ENCODE measurements at places on chromosomes 7 and 10.

- no peak for DNase-seq
These were observed 63.9 kb upstream of the FAM20C start for GRCh38 chr7:128171-129080.

DNA sequence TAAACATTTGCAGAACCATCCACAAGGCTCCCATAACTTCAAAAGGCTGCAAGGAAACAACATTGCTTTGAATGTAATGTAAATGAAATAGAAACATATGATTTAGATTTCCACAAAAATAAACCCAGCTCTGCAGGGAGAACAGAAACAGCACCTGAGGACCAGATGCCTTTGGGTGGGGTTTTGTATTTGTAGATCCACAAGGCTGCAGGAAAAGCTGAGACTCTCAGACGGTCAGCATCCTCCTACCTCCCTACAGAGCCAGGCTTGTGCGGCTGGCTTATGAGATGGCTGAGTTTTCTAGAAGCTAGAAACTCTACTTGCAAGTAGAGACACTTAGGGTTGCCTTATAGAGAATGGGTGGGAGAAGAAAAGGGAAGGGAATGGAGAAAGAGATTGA is 49.8 kb downstream of the FAM107B start:
- no peak for DNase-seq

- no peak for DNase-seq
These were observed 66.3 kb upstream of the ETV1 start for GRCh38 chr7:14055813-14056212.

- DNase-seq: no peak
These were observed 185.5 kb downstream of the EBF3 start for GRCh38 chr10:129778571-129778970.

GRCh38 chr7:118349604-118350003 is 125.1 kb downstream of the ANKRD7 start:
- no peak for DNase-seq

GRCh38 chr7:130377178-130377577 is 3.1 kb upstream of the CPA1 start:
- no peak for DNase-seq

- no peak for DNase-seq
These were observed 67.5 kb upstream of the MEOX2 start for GRCh38 chr7:15753887-15754579.

- DNase-seq: no peak
These were observed 59.6 kb downstream of the ZNF800 start for GRCh38 chr7:127332880-127333279.

DNA sequence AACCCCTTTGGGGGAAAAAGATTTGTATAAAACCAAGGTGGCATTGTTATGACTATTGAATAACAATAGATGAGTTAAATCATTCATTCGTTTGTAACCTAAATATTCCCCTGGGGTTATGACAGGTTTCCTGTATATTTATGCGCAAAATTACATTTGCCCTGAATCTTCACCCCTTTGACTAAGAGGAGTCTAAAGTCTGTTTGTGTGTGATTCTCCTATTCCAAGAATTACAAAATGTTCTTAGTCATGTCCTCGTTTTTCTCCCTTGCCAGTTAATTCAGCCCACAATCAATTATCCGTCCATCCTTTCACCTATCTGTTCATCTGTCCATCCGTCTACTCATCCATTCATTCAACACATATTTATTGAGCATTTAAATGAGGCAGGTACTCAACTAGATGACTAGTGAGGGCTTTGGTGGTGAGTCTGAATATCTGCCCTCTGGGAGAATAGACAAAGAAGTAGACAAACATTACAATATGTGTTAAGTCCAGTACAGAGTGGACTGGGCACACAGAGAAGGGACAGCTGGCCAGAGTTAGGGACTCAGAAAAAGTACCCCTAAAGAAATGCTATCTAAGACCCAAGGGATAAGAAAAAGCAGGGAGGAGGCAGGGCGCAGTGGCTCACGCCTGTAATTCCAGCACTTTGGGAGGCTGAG is 35.6 kb upstream of the TCF7L2 start:
- no peak for DNase-seq

DNA sequence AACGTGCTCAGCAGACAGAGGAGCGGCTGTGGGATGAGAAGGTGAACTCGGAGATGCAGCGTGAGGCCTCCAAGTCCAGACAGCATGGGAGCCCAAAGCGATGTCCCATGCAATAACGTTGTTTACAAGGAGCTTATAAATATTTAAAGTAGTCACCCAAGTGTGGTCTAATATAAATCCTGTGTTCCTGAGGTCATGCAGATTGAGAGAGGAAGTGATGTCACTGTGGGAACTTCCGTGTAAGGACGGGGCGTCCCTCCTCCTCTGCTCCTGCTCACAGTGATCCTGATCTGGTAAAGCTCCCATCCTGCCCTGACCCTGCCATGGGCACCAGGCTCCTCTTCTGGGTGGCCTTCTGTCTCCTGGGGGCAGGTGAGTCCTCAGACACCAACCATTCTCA is 94.7 kb upstream of the PRSS58 start:
- peak; percentile 32 for DNase-seq

DNA sequence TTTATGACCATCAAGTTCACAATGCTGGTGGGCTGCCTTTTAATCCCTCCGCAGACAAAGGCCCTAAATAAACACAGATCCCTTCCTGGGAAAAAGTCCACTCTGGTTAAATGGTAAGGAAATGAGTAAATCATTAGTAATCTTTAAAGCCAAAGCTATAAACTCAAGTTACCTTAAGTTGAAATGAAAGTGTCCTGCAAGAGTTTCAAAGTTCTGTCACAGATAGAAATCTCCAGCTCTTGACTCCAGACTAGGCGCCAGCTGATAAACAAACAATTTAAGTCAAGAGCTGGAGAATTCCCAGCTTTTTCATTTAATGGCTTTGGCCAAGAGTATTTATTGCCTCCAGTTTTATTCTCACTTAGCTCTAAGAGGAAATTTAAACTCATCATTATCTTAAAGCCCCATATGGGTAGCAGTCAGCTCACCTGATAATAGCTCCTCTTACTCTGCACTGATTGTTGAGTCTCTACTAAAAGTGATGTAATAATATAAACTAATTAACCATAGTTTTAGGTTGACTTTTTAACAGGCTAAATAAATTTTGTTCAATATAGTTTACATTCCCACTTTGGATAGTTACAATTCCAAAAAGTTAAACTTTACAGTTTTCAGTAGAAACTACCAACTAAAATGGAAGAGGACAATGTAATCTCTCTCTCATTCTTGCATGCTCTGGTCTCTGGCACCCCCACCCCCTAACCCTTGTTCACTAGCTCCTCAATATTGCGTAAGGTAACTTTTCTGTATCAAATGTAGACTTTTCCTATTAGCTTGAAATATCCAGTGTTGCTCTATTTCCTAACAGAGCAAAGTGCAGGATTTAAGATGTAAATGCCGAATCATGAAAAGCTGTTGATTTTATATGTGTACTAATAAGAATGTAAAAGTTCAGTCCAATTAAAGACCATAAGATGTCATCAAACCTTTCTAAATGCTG is 56.1 kb downstream of the HIBADH start:
- peak; percentile 89 for DNase-seq

- peak; percentile 85 for DNase-seq
These were observed 119.3 kb downstream of the NRP1 start for GRCh38 chr10:33215154-33215553.

GRCh38 chr7:108449521-108449920 is 6.7 kb downstream of the NRCAM start:
- DNase-seq: no peak

DNA sequence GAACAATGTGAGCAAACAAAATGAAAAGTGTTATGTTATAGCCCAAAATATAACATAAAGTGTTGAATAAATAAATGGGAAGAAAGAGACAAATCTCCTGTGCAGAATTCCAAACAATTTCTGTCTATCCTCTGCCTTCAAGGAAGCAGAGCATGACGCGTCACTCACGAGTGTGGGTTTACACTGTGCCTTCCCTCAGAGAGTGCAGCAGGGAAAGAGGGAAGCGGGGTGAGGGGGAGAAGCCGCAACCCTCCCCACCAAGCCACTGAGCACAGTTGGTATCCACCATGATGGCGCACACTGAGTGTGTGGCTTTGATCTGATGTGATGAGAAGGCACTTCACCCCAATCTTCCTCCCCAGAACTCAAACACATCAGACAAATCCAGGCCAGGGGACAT is 74.8 kb downstream of the PTPRN2 start:
- DNase-seq: no peak

GRCh38 chr7:127678337-127678736 is 26.3 kb downstream of the SND1 start:
- no peak for DNase-seq

GRCh38 chr7:116873619-116874018 is 11.2 kb downstream of the CAPZA2 start:
- no peak for DNase-seq

DNA sequence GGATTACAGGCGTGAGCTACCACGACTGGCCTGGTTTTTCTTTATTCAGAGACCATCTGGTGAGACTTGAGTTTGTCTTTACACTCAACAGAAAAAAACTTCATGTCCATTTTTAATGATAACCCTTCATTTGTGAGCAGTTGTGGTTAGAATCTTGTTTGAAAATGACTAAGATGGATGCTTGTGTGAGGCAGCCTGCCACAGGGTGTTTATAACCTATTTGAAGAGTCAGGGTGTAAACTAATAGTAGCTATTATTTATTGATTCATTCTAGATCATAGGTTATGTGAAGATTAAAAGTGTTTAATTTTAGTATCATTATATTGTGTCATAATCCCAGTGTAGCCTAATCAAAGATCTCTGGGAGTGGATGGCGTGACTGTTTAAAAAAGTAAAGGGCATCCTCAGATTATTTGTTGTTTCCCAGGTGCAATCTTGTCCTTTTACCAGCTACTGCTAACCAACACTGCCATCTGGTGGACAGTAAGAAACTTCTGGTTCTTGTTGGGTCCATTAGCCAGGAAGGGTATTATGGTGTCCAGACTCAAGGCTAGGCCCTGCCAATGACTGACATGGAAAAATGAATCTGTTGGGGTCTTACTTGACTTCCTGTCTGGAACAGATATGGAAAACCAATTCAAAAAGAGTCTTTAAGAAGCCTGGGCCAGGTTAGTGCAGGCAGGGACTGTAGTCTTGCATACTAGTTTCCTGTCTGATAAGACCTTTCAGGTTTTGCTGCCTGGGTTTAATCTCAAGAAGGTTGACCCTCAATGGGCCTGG is 24.9 kb downstream of the NRBF2 start:
- DNase-seq: peak; percentile 94

- DNase-seq: no peak
These were observed 20.6 kb downstream of the CALML3 start for GRCh38 chr10:5545426-5545777.

GRCh38 chr10:91610444-91610843 is 22.4 kb downstream of the PPP1R3C start:
- no peak for DNase-seq

- no peak for DNase-seq
These were observed 120.3 kb downstream of the GATA3 start for GRCh38 chr10:8174762-8175161.

DNA sequence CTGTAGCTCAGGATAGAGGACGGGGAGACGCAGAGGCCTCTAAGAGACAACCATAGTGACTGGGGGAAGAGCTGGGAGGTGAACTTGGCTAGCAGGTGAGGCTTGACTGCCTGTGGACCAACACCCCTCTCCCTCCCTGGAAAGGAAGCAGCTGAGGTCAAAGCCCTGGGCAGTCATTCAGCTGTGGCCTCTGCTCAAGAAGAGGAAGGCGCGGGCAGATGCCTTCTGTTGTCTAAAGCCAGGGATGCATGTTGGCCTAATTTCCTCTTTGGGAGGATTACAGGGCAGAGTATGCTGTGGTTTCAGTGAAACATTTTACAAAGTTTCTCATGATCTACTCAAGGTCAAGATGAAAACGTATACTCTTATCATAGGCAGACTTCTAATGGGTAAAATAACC is 327.1 kb downstream of the PRPF18 start:
- no peak for DNase-seq

- peak; percentile 33 for DNase-seq
These were observed 542.3 kb upstream of the MBL2 start for GRCh38 chr10:53314876-53315275.

DNA sequence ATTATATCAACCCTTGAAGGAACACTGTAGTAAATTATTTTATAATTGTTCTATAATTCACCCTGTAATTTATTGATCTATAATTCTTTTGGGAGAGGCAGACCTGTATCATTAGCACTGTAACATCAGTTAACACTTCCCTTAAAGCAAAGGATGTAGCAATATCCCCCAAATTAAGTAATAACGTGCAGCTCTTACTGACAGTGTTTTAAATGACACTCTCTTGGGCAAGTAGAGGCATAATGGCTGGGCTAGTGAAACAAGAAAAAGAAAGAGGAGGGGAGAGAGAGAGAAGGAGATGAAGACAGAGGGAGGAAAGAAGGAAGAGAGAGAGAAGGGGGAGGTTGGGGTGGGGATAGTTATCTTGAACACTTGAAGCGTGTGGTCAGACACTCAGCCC is 161.0 kb upstream of the RNF32 start:
- no peak for DNase-seq

DNA sequence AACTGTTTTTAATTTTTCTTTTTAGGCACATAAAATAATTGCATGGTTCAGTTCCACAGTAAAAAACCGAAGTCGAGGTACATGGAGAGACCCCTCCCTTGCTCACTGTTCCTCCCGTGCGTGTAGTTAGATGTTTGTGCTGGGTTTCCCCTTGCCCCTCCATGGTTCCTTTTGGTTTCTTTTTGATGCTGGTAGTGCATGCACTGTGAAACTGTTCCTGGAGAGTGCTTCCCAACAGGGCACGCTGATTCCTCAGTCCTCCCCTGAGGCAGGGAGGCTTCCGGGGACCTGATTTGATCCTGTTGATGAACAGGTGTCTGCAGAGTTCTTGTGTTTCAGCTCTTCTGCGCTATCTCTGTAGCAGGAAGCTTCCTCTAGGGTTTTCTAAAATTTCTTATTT is 69.5 kb downstream of the ADCY1 start:
- DNase-seq: no peak

- DNase-seq: no peak
These were observed 77.1 kb upstream of the FGFR2 start for GRCh38 chr10:121675344-121675743.

DNA sequence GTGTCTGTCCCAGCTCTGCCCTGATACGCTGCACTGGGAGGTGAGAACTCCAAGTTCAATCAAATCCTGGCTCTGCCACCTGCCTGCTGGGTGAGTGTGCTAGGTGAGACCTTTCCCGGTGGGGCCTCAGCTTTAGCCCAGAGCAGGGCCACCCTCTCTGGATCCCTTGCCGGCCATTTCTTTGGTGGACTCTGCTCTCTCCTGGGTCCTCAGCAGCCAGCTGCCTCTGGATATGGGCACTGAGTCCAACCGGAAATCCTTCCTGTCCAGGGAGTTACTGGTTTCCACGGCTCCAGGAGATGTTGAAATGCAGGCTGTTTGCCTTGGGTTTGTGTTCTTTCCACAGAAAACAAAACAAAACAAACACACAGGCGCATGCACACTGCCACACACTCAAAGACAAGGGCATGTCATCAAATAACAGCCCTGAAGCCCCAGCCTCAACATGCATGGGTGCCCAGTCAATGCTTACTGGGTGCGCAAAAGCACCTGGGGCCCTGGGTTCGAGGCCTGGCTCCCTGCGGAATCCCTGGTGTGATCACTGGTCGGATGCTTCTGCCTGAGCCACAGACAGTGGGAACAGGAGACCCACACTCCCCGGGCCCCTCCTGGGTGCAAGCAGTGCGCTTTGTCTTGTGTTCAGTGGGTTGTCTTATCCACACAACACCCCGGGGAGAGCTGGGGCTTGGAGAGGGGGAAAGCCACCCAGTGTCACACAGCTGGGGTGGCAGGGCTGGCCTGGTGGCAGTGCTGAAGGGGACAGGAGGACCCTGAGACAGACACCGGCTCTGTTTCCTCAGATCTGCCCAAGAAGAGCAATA is 33.1 kb downstream of the PPIF start:
- peak; percentile 88 for DNase-seq

Data from fibroblast of villous mesenchyme (primary cell).